ENCODE measurements at places on chromosomes 12 and 14.

DNA sequence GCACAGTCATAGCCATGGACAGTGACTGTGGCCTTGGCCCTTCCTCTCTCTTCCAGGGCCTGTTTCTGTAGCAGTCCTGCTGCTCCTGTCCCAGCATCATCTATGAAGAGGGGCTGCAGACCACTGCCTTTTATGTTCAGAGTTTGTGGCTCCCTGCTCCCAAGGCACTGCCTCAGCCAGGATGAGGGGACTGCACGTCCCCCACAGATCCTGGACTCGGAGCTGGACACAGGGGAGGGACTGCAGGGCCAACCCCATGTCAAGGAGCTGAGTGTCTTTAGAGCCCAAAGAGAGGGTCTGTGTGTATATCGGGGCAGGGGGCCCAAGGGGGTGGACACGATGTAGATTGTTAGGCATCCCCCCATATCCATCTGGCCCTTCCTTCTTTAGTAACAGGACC, 60.6 kb upstream of the DIO3 start:
- no peak for DNase-seq

DNA sequence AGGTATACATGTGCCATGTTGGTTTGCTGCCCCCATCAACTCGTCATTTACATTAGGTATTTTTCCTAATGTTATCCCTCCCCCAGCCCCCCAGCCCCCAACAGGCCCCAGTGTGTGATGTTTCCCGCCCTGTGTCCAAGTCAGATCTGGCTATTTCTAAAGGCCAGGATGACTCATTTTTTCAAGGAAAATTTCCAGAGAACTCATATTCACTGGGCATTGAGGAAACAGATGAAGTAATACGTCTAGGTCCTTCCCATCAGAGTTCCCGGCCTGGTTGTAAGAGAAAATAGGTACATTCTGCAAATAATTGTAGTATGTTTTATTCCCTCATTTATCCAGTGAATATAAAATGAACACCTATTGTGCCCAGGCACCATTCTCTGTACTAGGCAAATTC, 345.2 kb downstream of the BCL11B start:
- no peak for DNase-seq

GRCh38 chr14:68317239-68317638, 475.6 kb downstream of the ZFP36L1 start:
- no peak for DNase-seq

- DNase-seq: no peak
Observed at GRCh38 chr14:87656315-87656714, 336.7 kb downstream of the GALC start.

DNA sequence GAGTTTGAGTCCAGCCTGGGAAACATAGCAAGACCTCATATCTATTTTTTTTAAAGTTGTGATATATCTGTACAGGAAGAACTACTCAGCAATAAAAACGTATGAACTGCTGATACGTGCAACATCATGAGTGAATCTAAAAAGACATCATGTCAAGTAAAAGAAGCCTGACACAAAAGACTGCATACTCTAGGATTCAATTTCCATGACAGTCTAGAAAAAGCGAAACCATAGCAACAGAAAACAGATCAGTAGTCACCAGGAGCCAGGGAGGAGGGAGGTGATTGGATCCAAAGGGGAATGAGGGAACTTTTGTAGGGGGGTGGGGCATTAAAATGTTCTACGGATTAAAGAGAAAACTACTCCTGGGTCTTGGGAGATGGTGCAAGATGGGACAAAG, 8.7 kb upstream of the RGS6 start:
- no peak for DNase-seq

DNA sequence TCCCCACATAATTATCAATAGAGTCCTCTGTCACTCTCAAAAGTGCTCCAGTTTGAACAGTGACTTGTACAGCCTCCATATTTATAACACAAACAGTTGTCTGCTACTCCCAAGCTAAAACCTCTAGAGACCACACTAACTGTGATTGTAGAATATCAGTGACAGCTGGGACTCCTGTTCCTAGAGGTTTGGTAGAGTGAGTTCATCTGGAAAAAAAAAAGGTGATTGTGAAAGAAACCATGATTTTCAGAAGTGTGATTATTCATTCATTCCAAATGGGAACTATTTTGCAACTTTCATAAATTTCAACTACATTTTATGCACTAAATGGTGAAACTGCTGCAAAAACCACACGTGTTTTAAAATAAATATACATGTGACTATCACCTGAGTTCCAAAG, 128.0 kb upstream of the PLXNC1 start:
- no peak for DNase-seq

- no peak for DNase-seq
Observed at GRCh38 chr14:75205591-75205990, 29.2 kb upstream of the TMED10 start.
